ENCODE measurements at places on chromosomes 3 and 15.
A peak's percentile ranks its signal among the peaks of the same experiment; 100 is the strongest.

GRCh38 chr15:58689646-58690045, 59.9 kb downstream of the ADAM10 start:
- no peak for DNase-seq

DNA sequence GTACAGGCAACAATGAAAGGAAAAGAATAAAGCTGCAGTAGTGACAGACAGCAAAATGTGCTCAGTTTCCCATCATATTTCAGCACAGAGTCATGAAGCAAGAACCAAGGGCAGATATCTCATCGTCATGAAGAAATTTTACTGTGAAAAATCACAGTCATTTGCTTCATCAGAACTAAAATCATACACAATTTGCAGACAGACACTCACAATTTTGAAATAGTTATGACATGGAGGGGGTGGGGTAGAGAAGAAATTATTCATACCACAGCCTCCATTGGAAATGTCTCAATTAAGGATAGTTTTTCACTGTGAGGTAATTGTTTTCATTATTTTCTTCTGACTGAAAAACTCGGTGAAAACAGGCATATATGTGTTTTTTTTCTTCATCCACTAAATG, 78.8 kb upstream of the CNTN3 start:
- DNase-seq = no peak

- peak; percentile 55 for DNase-seq
Observed at GRCh38 chr15:28086175-28086703, 12.9 kb downstream of the OCA2 start.

- DNase-seq = peak; percentile 41
Observed at GRCh38 chr15:99365242-99365641, 114.0 kb downstream of the LRRC28 start.

- DNase-seq = no peak
Observed at GRCh38 chr3:46874430-46874829, 3.1 kb upstream of the PTH1R start.

DNA sequence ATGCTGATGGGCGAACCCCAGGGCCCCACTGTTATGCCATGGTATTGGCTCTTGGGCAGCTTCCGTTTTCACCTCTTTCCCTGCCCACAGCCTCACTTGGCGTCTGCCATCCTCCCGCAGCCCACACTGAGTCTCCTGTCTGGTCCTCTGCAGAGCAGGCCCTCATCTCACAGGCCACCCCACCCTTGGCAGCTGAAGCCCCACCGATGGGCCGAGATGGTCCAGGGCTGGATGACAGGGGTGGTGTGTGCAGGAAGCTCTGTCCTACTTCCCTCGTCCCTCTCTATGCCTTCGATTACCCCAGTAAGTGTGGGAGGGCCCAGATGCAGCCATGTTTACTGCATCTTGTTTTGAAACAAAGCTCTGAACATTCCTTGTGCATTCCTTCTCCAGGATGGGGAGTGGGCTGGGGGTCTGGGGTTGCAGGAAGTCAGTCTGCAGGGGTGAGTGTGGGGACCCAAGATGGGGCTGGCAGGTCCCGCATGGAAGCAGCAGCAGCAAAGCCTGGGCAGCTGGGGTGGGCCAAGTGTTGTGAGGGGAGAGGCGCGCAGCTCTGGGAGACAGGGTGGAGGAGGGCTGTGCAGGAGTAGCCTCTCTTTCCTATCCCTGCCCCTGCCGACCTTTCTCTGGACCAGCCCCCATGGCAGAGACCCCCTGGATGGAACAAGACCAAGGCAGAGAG, 20.9 kb downstream of the TBC1D21 start:
- DNase-seq = no peak

DNA sequence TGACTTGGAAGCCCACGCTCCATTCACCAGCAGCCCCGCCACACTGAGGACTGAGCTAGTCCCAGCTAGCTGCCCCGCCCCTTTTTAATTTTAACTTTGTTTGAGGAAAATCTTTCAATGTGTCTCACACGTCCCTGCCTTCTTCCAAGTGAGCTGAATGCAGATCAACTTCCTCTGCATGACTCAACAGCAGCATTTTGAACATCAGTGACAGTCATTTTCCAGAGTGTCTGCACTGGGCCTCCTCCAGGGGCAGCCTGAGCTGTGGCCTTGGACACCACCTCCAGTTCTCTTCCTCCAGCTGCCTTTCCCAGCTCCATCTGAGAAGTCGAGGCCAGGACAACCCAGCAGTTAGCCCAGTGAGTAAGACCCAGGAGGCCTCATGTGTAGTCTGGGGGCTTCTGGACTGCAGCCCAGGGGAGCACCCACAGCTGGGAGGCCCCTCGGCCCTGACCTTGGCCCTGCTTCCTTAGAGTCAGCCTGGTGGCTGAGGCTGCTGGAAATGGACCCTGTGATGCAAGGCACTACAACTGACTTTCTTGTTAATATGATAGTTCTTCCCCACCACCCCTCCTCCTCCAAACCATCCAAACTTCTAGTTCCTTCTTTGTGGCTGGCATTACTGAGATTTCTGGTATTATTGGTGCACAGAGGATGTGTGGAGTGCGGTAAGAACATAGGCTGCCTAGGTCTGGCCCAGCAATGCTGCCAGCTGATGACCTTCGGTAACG, 21.4 kb upstream of the ESYT3 start:
- peak; percentile 97 for DNase-seq

DNA sequence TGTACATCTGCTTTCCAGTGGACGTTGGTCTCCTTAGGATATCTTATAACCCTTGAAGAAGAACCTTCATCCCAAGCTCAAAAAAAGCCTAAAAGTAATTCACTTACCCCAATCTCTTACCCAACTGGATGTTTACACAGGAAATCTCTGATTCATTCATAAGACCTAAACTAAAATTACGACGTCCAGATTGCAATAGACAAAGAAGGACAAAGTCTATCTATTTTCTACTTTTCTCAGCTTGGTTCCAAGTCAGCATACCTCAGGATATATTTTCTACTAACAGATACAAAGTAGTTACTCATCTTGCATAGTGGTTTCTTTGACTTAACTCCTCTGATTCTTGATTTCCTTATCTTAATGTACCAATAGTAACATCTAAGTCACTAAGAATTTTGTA, 669.9 kb downstream of the OTOL1 start:
- no peak for DNase-seq

- DNase-seq = no peak
Observed at GRCh38 chr3:185981621-185982020, 43.8 kb upstream of the TRA2B start.

DNA sequence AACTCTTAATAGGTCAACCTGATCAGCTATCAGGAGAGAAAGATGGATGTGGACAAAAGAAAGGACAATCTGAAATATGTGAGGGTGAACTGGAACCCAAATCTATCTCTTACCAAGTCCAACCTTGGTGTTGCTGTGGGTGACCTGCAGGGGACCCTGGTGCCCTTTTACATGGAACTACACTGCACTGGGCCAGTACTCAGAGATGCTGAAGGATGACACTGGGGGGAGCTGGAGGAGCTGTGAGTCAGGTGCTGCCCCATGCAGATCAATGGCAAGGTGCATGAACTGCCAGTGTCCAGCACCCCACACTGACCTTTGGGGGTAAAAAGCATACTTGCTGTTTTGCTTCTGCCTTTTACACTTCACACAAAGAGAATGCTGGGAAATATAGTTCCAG, 55.6 kb upstream of the TBC1D5 start:
- no peak for DNase-seq

DNA sequence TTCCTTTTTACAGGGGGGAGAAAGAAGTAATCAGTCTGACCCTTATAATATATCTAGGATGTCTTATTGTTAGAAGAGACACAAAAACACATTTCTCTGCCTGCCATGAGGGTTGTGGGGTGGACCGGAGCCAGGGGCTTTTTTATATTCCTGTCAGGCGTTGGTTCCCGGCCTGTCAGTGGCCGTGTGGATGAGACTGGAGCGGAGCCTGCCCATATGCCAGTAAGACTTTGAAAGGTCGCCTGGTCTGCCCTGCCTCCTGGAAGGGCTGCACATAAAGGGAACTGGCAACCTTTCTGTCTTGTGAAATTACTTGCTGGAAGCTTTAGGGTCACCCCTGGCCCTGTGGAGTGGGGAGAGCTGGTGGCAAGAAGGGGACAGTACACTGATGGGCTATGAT, 34.7 kb downstream of the MAP3K13 start:
- no peak for DNase-seq

DNA sequence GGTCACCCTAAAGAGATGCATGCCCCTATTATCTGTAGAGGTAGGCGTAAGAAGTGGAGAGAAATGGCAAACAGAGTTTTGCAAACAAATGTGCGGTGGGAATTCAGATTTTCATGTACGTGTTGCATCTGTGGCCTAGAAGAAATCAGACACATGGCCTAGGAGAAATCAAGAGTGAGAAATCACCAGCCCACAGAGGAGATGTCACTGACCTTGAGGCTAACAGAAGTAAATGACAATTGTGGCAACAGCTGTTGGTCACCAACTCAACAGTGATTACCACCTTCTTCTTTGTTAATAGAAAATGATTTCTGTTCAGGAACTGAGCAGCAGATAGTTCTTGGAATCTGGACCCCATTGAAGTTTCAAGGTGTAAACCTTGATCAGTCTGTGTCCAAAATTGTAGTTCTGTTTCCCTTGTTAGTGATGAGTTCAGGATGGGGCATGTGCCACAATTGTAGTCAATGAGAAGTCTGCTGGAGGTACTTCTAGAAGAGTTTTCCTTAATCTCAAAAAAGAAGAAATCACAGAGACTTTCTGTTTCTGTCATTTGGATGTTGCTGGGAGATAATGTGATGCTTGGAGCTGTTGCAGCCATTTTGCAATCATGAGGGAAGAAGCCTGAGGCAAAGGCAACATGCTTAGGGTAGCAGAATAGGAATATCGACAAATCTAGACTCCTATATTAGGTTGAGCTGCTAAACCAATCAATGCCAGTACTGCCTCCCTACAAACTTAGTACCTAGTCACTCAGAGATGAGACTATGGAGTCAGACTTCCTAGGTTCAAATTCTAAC, 34.3 kb upstream of the RFTN1 start:
- DNase-seq = no peak
